Keratinocyte (primary cell): ENCODE measurements at places on chromosomes 3 and 15.

DNA sequence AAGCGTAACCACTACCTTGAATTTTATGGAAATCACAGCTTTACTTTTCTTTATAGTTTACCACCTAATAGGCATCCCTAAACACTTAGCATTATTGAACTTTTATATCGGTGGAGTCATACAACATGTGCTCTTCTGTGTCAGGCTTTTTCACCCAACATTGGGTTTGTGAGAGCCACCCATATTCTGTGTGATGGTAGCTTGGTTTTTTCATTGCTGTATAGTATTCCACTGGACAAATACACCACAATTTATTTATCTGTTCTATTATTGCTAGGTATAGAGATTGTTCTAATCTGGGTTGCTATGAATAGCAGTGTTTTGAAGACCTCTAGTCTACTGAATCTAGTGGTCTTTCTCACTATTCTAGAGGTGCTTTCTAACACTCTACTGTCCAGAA, 31.6 kb upstream of the ATP1B3 start:
- DNase-seq = no peak

GRCh38 chr15:70099967-70100473, 2.3 kb upstream of the TLE3 start:
- DNase-seq = no peak

DNA sequence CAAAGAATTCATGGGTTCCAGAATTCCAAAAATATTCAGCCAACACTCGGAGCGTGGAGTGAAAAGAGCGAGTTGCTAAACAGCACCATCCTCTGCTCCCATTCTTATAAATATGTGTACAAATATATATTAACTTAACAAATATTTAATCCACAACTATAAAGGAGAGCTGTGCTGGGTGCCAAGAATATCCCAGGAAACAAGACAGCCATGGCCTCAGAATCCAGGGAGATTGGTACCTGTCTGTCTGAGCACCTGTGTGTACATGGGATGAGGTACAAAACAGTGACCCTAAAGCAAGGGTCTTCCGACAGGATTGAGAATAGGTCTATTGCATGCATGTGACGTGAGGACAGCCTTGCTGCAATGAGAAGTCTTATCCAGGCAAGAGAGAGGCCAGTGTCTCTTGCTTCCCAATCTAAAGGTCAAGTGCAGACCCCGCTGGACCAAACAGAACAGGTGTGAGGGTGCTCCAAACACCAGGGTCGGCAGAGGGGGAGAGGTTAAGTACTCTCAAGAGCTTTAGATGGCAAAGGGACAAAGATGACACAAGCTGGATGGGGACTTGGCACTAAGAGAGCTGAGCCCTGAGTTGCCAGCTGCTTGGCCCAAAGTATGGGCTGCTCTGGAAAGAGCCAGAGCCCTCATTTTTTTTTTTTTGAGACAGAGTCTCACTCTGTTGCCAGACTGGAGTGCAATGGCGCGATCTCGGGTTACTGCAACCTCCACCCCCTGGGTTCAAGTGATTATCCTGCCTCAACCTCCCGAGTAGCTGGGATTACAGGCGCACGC, 36.2 kb downstream of the HOMER2 start:
- no peak for DNase-seq

DNA sequence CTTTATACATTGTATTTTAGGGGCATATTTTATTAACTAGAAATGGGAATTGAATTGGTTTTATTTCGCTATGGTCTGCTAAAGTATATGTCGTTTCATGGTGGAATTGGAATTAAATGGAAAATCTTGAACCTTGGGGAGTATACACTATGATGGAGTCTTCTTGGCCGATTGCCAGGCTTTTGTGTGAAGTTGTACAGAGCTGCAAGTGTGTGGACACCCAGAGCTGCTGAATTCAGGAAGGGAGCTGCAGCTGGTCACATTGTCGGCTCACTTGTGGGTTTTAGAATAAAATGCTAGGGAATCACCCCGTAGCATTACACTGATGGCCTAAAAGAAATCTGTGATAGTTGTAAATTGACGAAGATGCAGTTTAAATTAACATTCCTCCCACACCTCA, 35.1 kb downstream of the USP3 start:
- no peak for DNase-seq

GRCh38 chr3:129031476-129032215, 28.9 kb upstream of the GP9 start:
- no peak for DNase-seq

- no peak for DNase-seq
Observed at GRCh38 chr3:157166115-157166514, 6.2 kb upstream of the CCNL1 start.

- DNase-seq = no peak
Observed at GRCh38 chr3:40118091-40118490, 191.4 kb upstream of the EIF1B start.

DNA sequence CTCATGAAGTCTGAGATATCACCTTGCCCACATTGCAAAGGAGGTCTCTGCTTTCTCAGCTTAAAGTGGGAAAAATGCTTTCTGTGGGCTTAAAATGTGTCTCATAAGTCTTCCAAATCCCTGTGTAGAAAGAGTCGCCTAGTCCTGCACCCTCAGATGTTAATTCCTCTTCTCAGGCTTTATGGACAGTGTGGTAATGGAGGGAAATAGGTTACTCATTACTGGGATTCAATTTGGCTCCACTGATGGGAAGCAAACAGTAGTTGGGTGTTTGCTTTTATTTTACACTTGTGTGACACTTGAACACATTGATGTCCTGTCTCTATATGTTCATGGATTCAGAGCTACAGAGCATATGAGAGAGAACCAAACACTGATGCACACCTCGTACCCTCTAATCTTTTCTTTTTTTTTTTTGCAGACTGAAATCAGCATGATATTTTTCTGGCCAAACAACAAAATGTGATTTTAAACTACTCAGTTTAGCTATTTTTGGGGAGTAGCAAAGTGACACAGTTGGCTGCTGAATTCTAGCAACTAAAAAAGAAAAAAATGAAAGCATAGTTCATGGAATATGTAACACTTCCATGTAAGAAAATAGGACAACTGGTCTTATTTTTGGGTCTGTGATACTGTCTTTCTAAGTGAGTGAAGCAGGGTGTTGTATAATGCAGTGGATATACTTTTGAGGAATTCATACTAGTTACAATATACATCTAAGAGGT, 8.6 kb downstream of the PTPRG start:
- DNase-seq = no peak

DNA sequence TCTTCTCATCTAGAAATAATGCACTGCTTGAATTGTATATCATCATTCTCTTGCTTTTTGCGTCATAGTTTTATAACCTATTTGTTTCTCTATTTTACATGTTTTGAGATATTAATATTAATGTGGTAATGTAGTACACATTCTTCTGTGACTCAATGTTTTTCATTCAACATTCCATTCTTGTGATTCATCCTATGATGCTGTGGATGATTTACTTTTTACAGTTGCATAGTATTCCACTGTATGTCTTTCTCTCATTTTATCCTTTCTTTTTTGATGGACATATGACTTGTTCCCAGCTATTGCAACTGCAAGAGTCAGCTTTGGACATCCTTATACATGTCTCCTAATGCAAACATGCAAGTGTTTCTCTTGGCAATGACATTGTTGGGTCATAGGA, 20.6 kb upstream of the VEPH1 start:
- no peak for DNase-seq

- DNase-seq = no peak
Observed at GRCh38 chr3:45545476-45545875, 49.1 kb upstream of the LIMD1 start.

DNA sequence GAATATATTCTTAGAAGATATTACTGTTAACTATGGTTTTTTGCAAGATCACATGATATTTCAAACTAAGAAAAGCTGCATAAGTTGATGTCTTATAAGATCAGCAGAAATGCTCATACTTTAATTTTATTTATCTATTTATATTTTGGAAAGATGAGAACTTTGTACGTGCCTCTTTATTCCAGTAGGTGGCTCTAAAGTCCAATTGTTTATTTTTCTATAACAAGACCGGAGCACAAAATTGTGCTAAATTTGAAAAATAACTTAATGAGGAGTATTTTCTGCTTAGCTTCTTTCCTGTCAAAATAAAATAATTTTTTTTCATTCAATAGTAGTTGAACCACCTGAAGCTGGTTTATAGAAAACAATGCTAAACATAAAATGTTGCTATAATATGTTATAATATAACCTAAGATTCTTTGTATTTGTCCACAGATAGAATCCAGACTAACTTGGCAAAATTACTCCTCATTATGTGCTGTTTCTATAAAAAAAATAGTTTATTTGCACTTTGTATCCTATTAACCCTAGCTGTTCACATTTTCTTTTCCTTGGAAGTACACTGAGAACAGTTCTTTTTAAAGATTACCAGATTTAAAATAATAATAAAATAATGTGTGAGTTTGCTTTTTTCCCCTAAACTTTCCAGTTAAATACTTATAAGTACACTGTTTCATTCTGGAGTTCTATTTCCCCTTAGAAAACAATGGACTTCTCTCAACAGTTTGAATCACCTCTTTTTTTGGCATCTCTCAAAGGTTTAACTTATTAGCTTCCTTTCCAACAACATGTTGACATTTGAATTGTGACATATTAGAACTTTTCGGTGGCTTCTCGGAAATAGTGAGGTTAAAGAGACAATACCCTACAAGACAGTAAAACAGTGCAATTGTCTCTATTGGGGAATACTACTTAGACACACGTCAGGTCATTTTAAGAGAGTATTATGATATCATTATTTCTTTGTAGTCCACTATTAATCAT, 530.0 kb downstream of the MECOM start:
- no peak for DNase-seq

- no peak for DNase-seq
Observed at GRCh38 chr3:155753038-155753639, 8.3 kb upstream of the PLCH1 start.

- DNase-seq = no peak
Observed at GRCh38 chr3:51955893-51956770, 951 bp downstream of the GPR62 start.

DNA sequence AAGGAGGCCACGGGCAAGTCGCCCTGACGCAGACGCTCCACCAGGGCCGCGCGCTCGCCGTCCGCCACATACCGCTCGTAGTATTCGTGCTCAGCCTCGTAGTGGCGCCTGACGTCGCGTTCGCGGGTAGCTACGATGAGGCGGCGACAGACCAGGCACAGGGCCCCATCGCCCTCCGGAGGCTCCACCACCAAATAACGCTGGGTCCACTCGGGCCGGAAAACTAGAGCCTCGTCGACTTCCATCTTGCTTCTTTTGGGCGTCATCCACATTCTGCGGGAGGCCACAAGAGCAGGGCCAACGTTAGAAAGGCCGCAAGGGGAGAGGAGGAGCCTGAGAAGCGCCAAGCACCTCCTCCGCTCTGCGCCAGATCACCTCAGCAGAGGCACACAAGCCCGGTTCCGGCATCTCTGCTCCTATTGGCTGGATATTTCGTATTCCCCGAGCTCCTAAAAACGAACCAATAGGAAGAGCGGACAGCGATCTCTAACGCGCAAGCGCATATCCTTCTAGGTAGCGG, at the start of gene EPM2AIP1:
EPM2AIP1 (minus strand) TSS at position 326 of the 520 bp plus-strand sequence; CDS start at position 272, 54 bp downstream.
- peak; percentile 100 for DNase-seq

- DNase-seq = peak; percentile 7
Observed at GRCh38 chr15:52217186-52217585, 26.0 kb upstream of the GNB5 start.

DNA sequence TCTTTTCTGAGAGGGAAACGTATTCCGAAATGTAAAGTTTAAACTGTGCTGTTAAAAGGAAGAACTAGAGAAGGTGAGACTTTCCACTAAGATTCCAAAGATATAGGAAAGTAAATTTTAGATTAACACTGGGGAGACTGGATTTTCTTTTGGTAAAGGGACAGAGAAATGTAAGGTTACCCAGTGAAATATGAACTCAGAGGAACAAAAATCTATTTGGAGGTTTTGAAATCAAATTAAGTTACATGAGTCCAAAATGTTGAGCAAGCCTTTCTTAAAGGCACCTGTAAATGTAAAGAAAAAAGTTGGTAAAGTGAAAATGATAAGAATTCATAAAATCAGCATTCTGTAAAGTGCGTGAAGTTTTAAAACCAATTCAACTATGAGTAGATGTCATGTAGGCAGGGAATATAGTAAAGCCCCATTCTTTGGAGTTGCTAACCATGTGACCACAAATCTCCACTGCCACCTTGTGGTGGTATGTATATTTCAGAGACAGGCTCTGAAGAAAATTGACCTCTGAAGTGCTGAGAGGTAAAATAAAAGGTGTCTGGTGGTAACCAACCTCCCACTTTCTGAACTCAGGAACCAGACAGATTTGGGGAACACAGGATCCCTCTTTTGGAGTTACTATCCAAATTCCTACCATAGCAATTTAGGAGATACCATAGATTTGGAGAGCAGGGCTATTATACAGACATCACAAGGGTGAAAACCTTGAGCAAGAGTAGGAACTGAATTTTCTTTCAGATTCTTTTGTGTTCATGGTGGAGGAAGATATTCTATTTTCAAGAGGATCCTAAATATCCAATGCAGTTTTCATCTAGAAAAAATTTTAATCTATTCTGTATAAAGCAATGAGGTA, 215.3 kb downstream of the ROBO2 start:
- DNase-seq = peak; percentile 4

DNA sequence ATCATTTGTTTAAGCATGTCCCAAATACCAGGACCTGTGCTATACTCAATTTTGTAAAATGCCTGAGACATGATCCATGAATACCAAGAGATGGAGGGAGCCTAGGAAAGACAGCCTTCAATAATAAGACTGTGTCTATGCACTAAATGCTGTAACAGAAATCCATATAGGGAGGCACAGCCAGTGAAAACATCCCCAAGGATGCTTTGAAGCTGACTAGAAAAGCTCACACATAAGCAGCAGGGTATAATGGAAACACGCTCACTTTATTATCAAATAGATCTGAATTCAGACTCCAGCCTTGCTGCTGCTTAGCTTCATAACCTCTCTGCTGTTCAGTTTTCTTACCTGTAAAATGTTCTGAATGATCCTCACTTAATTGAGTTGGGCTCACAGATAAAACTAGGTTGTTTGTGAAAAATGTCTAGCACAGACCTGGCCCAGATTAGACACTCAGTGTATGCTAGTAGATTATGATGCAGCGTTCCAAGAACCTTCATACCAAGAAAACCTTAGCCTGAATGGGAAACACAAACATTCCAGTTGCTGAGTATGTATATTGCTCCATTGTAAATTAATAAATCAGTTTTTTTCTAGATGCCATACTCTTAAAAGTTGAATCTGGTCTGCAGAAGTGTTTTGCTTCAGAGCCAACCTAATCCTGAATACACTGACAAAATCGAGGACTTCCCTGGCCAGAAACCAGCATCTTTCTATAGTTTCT, 3.8 kb upstream of the LARP6 start:
- DNase-seq = no peak

DNA sequence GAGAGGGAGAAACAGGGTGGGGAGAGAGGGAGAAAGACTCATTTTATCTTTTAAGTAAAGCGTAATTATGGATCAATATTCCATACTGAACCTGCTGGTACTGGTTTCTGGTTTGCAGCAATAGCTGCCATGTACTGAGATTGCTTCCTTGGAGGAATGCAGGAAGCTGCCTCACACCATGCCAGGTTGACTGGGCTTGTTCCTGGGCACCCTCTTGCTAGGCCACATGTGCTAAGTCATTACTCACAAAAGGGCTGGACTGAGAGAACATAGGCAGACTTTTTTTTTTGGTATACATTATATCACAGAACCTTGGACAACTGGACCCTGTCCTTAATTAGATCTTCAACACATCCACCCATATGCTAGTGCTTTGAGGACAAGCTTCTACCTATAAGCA, 193.4 kb downstream of the ZNF621 start:
- no peak for DNase-seq
